ENCODE measurements at places on chromosomes 2 and 18.
A peak's percentile ranks its signal among the peaks of the same experiment; 100 is the strongest.

GRCh38 chr2:80151248-80151647 lies 153.3 kb downstream of the LRRTM1 start:
- no peak for DNase-seq

DNA sequence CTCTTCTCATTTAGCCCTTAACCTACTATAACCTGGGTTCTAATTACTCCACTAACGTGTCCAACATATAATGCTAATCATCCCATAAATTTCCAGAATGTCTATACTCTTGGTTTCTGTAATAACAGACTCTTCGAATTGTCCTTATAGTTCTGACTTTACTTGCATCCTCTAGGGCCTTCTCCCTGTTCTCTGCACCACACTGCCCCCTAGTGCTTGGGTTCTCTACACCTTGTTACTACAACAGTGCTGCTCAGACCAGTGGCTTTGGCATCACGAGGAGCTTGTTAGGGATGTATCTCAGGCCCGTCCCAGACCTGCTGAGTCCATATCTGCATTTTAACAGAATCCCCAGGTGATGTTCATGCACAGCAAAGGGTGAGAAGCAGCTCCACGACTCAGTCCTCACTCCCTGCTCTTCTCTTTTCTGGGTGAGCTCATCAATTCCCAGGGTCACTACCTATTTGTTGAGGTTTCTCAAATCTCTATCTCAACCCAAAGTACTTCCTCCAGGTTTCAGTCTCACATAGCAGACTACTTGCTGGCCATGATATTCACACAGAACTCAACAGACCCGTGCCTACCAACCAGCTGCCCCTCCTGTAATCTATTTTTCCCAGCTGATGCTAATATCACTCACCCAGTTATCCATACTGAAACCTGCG lies 14.5 kb upstream of the DDX1 start:
- peak; percentile 62 for DNase-seq

DNA sequence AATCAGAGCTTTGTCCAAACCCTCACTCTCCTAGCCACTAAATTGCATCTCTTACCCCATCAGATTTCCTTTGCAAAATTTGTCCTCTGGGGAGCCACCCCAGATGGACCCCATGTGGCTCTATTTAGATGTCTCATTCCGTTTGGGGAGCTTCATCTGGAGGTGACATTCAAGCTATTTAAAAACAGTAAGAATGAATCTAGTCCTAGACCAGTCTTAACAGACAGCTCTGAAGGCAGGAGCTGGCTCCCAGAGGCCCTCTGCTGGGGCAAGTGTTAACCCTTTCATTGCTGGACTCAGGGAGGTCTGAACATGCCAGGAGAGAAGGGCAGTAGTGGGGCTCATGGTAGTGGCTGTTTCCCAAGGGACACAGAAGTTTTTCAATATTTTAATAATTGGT lies 59.2 kb downstream of the RPL37A start:
- DNase-seq: no peak

DNA sequence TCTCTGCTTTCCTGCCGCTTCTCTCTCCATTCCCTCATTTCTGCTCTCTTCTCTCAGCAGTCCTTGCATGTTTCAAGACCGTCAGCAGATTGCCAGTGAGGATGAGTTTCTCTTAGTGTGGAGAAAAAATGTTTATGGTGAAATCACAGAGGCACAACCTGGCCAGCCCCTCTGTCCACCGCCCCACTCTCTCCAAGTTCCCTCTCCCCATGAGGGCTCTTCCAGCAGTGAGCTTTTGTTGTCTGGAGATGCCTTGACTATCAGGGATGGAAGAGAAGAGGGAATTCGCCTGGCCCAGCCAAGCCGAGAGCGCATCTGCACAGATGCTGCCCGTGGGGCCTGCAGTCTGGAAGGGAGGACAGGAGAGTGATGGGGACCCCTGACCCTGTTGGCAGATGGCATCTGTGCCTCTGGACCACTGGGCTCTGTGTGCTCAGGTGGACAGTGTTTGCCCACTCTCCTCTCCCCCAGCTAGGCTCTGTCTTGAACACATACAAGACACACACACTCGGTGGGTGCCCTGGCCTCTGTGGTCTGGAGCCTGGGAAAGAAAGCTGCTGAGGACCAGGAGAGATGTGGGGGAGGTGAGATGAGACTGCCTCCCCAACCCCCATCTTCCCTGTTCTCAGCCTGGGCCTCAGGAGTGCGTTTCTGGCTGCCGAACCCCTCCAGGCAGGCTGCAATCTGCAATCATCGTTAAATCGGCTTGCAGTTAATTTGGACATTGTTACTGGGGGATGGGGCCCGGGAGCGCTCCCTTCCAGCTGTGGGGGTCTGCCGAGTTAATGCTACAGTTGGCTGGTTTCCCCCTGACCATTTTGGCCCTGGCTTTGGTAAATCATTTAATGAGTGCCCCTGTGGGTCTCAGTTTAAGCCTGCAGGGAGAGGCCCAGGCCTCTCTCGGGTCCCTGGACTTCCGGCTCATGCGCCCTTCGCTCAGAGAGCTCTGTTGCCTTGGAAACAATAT lies 4.5 kb downstream of the ITM2C start:
- no peak for DNase-seq

DNA sequence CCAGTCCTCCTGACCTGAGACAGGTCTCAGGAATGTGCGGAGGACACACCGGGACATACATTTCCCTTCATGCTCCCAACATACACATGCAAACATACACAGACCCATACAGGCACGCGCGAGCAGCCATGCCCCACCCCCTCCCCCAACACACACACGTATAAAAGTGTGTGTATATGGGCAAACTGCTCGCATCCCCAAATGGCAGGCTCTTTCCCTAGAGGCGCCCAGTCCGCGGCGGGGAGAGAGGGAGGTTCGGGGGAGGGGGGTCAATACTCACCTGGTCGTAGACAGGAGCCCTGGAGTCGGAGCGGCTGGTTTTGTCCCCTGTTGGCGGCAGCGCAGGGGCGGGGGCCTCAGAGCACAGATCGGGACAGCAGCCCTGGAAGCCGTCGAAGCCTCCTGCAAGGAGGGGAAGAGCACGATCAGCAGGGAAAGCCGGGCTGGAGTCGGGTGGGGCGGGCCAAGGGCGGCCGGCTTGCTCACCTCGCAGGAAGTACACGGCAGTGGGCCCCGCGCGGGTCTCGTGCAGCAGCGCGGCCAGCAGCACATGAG lies 682 bp downstream of the DUSP2 start:
- no peak for DNase-seq

DNA sequence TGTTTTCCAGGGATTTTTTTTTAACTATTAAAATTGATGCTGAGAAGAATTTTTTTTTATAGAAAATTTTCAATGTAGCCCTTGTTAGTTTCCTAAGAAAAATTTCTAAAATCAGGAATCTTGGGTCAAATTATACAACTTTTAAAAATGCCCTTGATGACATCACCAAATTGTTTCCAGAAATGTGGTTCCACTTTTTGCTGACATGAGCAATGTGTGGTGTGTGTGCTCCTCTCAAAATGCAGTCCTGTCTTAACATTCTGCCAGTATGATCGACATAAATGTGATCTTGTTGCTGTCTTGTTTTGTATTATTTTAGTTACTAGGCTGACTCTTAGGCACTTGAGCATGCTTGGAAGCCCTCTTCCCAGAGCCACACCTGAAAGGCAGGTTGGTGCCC lies 89.7 kb upstream of the ST6GAL2 start:
- DNase-seq: no peak

DNA sequence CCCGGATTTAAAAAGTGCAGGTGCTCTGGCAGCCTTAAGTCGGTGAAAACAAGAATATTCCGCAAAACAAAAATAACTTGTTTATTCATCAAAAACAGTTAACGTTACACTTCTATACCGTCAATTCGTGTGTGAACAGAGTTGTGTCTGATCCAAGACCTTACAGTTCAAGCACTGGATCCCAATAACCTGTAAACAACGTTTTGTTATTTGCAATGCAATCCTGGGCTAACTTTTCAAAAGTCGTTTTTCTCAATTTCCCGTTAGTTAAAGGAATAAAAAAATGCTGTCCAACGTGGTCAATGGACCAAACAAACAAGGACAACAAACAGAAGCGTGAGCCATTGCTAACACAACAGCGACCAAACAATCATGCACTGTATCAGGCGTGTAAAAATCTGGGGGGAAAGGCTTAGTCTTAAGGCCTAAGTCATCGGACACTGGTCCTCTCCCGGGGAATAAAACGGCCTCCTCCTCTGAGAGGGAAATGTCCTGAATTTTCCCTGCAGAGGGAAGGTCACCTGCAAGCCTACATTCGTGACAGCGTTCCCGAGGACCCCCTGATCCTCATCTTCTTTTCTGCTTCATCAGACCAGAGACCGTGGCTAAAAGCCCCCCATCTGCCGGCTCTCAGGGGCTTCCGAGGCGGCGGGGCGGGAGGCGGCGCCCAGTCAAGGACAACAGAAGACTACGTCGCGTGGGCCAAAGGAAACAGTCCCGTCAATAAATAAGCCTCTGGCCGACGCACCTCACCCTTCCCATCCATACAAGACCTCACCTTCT lies 490 bp downstream of the NDUFS1 start:
- no peak for DNase-seq

- DNase-seq: no peak
These were observed 59.2 kb downstream of the PIEZO2 start for GRCh38 chr18:11089931-11090715.

GRCh38 chr18:57640236-57640635 lies 18.6 kb upstream of the NARS1 start:
- no peak for DNase-seq

DNA sequence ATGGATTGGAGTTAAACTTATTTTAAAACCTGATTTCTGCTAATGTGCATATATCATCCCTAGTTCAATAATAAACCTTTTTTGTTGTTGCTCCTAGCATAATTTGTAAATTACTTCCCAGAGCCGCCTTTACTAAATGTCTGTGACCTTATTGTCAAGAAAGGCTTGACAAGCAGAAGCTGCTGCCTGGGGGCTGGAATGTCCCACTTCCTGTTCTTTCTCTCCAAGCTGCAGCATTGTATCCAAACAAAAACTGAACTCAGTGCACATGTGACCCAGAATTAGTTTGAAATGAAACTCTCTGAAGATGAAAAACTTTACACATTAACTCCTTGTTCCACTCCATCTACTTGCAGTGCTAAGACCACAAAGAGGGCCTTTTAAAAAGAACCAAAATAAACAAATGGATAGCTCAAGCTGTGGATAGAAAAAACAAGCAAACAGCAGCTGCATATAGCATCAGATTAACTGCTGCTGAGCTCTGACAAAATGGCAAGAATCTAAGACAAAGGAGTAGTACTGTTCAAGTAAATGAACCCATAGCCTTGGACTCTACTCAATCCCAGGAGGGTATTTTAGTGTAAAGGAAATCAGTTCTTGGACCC lies 99.8 kb upstream of the NEUROD1 start:
- DNase-seq: no peak

DNA sequence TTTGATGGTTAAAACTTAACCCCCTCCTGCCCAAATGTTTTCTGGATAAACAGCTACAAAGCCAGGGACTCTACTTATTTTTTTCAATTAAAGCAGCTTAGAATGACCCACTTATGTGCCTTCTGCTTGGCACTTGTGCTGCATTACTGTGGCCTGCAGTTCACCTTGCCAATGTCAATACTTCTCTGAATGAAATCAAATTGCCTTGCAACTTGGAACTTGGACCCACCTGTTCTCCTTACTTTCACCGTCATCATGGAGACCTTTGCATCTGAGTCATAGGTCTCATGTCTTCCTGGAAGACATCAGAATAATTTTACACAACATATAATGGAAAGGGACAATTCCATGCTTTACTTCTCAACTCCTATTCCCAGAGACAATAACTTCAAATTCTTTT lies 92.1 kb upstream of the FHL2 start:
- no peak for DNase-seq

GRCh38 chr18:65906621-65907034 lies 155.8 kb downstream of the CDH7 start:
- no peak for DNase-seq

DNA sequence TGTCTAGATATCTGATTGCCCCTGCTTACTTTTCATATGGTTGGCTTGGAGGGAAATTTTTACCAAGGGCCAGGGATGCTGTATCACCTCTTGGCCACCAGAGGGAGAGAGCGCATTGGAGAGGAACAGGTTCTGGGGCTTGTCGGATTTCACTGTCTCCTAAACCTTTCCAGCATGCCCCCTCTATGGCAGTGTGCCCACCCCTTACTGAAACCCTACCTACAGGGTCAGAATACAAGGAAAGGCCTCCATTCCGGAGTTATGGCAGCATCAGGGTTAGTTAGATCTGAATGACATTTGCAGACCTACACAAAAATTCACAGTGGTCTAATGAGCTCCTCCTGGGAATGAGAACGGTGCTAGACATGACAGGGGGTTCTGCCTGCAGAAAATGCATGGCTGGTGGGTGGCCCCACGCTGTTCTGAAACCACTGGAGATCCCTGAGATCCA lies 5.8 kb downstream of the SLC14A2 start:
- no peak for DNase-seq

GRCh38 chr2:189178054-189178453 lies 1.5 kb downstream of the COL5A2 start:
- no peak for DNase-seq

DNA sequence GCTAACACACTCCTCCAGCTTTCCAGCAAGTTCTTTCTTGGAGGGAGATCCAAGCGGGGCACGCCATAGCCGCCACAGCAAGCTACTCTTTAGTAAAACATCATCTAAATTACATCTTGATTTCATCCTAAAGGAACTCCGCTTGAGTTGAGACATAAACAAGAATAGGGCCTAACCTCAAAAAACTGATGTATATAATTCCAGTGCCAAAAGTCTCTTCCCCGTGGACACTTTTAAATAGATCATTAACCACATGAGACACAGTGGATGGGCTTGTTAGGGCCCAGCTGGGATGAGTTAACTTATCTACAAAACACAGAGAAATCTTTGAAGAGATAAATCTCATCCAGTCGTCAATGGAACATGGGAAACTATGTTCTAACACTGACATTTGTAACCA lies 20.8 kb upstream of the MLPH start:
- DNase-seq: no peak

- peak; percentile 86 for DNase-seq
These were observed 112.0 kb upstream of the CTDP1 start for GRCh38 chr18:79567481-79568147.

DNA sequence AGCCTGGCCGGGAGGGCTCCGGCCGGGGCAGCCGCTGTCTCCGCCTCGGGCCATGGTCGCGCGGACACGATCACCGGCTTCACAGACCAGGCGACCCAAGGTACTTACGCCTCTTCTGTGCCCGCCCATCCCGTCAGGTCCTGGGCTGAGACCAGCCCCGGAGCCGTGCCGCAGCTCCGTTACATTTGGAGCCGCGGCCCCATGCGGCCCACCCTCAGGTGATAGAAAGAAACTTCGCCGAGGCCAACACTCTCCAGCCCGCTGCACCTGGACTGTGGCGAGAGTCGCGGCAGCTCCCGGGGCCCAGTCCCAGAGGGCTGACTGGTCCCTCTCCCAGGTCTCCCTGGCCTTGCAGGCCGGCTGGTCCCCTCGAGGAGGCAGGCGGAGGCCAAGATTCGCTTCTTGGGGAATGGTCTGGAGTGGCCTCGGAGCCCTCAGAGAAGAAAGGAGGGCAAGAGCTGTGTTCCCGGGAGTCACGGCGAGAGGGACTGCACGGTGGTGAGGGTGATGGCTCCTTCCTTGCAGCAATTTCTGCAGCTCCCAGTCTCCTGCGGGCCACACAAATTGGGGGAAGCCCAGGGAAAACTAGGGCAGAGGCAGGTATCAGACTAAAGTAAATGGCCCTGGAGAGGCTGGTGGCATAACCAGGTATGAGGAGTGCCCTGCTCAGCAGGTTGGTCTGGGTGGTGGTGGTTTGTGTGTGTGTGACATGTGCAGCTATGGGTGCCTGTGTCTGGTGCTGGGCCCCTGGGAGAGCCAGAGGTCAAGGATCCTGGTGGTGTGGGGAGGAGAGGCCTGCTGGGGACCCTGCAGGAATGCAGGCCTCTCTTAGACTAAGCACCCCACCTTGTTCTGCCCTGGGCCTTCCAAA lies 822 bp downstream of the GDF7 start:
- DNase-seq: no peak

Data from foreskin keratinocyte (primary cell).